ENCODE measurements at places on chromosomes 3 and 15.

- DNase-seq: peak; percentile 90
These were observed at the start of gene HCLS1 for GRCh38 chr3:121660356-121661171. TSS of gene HCLS1 (minus strand) at chr3:121660903. CDS start at chr3:121658347, 2,556 bp downstream.

DNA sequence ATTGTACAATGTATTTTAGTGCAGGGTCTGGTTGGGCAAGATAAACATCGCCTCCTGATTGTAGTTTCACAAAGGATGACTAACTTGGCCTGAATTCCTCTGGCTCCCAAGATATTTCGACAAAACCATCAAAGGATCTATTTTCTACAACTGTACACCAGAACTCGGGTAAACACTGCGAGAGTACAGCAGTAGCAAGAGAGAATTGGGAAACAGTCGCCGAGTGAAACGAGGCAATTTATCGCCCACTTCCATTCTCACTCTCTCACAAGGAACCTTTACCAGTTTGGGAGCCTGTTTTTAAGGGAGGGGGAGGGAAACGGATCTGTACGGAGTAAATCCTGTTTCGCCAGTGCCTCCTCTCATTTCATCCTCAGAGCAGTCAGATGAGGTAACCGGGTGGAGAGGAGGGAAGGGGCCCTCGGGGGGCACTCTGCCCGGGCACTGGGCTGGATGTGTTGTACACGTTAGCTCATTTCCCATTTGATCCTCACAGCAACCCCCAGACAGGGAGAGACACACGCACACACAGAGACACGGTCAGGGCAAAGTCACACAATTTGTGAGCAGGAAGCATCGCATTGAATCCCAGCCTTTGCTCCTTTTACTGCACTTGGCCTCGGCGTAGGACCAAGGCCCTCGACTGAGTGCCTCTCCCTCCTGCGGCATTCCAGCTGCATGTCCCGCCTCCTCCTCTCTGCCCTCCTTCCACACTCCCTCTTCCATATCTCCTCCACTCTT is 120.1 kb downstream of the LIPC start:
- peak; percentile 62 for DNase-seq

- no peak for DNase-seq
These were observed 19.7 kb downstream of the FAN1 start for GRCh38 chr15:30923429-30923828.

GRCh38 chr3:4674216-4674615 is 181.1 kb downstream of the ITPR1 start:
- no peak for DNase-seq

DNA sequence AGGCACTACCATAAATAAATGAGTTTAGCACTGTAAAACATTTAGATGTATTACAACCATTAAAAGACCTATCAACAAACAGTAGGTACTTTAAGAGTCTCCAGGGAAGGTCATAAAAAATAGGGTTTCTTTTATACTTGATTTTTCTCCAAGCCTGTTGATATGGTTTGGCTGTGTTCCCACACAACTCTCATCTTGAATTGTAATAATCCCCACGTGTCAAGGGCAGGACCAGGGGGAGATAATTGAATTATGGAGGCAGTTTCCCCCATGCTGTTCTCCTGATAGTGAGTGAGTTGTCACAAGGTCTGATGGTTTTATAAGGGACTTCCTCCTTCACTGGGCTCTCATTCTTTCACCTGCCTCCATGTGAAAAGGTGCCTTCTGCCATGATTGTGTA is 468.9 kb upstream of the UBE2E2 start:
- no peak for DNase-seq

DNA sequence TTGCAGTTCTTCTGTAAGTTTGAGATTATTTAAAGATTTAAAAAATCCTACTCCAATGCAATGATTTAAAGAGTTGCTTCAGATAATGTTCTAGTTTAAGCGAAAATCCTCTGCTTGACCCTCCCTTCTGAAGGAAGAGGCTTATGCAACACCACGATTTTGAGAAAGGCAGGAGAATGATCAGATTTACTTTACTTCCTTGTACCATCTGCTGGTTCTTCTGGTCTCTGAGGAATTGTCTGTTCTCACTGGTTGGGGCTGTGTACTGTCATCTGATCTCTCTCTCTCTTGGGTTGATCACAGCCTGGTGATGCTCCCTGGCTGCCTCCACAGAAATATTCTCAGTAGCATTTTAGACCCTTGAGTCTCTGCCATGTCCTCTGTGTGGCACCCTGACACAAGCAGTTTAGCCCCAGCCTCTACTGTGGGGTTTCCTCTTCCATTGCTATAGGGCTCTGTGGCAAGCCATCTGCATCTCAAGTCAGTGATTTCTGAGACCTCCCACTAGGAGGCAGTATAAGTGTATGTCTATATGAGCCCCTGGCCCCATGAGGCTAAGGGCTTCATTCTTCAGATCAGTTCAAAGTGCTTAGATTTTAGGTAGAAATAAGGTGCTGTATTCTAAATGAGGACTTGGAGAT is 50.8 kb upstream of the PLAAT1 start:
- DNase-seq: no peak

GRCh38 chr3:139572847-139573672 is 33.5 kb upstream of the RBP1 start:
- no peak for DNase-seq

GRCh38 chr3:174198199-174198598 is 660.9 kb upstream of the NAALADL2 start:
- no peak for DNase-seq

GRCh38 chr3:188749010-188749617 is 422.7 kb upstream of the TPRG1 start:
- DNase-seq: no peak

DNA sequence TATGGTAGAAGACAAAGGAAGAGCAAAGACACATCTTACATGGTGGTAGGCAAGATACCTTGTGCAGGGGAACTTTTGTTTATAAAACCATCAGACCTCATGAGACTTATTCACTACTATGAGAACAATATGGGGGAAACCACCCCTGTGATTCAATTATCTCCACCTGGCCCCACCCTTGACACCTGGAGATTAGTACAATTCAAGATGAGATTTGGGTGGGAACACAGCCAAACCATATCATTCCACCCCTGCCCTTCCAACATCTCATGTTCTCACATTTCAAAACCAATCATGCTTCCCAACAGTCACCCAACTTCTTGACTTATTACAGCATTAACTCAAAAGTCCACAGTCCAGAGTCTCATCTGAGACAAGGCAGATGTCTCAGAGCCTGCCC is 21.7 kb upstream of the PLSCR1 start:
- DNase-seq: no peak

DNA sequence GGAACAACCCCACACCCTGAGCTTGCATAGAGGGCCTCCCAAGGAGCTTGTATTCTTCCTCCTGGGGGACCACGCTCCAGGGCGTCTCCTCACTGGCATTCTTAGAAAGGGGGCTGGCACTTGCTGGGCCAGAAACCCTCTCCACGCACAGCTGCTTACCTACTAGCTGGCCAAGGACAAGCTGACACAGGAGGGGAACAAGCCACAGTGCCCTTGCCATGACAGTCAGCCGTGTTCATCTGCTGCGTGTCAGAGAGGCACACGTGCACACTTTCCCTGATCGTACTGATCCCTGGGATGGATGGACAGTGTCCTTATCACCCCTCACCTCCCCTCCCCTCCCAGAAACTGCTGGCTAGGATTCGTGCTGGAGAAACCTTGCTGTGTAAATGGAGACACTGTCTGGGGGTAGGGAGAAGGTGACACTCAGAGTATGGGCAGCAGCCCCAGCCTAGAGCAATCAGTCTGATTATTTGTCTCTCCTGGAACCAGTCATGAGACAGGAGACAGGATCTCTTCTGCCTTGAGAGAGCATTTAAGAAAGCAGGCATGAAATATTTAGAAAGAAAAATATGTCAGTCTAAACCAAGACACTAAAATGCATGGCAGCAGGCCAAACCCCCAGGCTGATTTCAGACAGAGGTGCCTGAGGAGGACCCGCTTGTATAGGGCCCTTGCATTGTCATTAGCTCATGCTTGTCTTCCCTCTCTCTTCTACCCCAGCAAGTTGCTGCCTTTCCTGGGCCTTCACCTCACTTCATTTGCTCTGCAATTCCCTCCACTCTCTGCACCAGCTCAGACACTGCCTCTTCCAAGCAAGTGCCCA is 311.8 kb upstream of the TRIM42 start:
- no peak for DNase-seq

- no peak for DNase-seq
These were observed 79.1 kb upstream of the ABI3BP start for GRCh38 chr3:101072300-101072699.

- no peak for DNase-seq
These were observed 21.6 kb downstream of the SPTSSB start for GRCh38 chr3:161349529-161350312.

GRCh38 chr3:196531418-196531817 is 16.3 kb upstream of the SMCO1 start:
- no peak for DNase-seq

- DNase-seq: no peak
These were observed 16.9 kb upstream of the MORF4L1 start for GRCh38 chr15:78855746-78856145.

- no peak for DNase-seq
These were observed 704.1 kb upstream of the SGO1 start for GRCh38 chr3:20890111-20890519.

- no peak for DNase-seq
These were observed at the start of gene SLC22A14 for GRCh38 chr3:38281895-38282686. TSS of gene SLC22A14 (plus strand) at chr3:38282294. CDS start at chr3:38306027, 23,733 bp downstream.

- no peak for DNase-seq
These were observed 326.7 kb downstream of the NTRK3 start for GRCh38 chr15:87929841-87930240.

- no peak for DNase-seq
These were observed 441.3 kb upstream of the THBS1 start for GRCh38 chr15:39139431-39140059.

- DNase-seq: no peak
These were observed 18.2 kb upstream of the UBP1 start for GRCh38 chr3:33458446-33458845.

GRCh38 chr3:184611607-184612281 is 50.2 kb downstream of the EPHB3 start:
- peak; percentile 47 for DNase-seq

DNA sequence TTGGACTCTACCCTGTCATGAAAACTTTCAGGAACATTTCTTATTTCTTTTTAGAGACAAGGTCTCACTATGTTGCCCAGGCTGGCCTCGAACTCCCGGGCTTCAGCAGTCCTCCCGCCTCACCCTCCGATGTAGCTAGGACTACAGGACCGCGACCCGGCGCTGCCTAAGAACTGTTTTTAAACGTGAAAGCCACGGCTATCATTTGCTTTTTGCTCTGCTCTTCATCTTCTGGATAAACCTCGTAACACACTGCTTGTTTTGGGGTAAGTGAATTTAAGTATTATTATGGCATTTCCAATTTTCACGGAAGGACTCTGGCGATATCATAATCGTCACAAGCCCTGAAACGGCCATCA is 14.3 kb upstream of the CCNL1 start:
- no peak for DNase-seq

GRCh38 chr3:12829404-12829803 is 12.0 kb downstream of the RPL32 start:
- no peak for DNase-seq

GRCh38 chr15:65254356-65254755 is 32.3 kb downstream of the PARP16 start:
- no peak for DNase-seq

Data from cardiac septum (tissue), 1 donor.